Stimulated activated CD4-positive, alpha-beta T cell treated with anti-CD3 and anti-CD28 coated beads, Interleukin-1b, Interleukin-23, amount 100 ng/mL, for 4 hours (primary cell): ENCODE measurements at places on chromosomes 11 and 22.

DNA sequence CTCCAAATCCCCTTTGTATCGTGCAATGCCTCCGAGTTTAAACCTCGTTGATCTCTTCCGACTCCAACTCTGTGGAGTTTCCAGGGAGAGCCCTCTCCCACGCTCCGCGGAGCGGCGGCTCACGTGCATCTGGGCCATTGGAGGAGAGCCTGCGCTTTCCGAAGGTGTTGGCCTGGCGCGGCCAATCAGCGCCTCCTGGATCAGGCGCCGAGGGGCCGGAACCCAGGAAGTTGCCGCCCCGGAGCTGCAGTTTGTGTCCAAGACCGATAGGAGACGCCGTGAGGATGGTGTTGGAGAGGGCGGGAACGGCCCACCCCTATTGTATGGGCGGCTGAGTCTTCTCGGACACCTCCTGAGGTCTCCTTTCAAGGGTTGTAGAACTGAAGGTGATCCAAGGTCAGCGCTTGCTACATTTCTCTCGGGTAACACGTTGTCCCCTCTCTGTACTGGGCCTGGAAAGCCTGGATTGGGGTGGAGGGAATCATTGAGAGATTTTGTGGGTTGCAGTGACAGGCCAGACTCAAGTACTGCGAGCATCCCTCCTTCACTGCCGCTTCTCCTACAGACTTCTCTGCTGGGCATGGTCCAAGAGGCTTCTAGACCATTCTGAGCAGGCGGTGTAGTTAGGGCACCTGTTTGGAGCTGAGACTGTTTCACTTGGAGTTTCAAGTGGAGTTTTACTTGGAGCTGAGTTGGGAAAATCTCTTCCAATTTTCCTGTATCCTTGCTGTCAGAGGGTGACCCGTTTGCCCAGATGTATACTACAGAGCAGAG is 1.7 kb downstream of the ADAMTS15 start:
- no peak for DNase-seq

DNA sequence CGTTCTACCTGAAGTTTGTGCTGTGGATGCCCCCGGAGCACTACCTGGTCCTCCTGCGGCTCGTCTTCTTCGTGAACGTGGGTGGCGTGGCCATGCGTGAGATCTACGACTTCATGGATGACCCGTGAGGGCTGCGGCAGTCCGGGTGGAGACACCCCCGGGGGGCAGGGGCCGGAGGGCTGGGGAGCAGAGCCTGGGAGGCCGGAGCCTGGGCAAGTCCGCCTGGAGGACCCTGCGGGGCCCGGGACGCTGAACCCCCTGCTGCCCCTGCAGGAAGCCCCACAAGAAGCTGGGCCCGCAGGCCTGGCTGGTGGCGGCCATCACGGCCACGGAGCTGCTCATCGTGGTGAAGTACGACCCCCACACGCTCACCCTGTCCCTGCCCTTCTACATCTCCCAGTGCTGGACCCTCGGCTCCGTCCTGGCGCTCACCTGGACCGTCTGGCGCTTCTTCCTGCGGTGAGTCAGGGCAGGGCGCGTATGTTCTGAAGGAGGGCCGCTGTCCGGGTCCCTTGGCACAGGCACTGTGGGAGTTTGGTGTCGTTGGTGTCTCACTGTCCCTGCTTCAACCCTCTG is 17.3 kb downstream of the RNH1 start:
- DNase-seq: no peak

DNA sequence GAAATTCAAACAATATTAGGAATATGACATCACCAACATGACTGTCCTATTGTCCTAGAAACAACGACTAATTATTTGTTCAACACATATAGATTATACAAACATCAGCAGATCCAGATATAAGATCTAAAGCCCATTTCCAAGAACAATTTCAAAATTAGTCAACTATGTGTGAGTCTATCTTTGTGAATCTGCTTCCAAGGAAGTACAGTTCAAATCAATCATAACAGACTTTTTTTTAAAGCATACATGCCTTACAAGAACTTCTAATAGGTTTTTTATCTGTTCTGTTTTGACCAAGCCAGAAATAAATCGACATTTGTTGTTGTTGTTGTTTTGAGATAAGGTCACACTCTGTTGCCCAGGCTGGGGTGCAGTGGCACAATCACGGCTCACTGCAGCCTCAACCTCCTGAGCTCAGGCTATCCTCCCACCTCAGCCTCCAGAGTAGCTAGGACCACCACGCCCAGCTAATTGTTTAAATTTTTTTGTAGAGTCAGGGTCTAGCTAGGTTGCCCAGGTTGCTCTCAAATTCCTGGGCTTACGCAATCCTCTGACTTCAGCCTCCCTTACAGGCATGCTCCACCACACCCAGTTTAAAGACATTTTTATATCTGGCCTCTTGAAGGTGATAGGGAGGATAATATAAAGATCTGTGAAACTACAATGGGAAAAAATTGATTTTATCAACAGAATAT is 54.8 kb downstream of the DENND5A start:
- no peak for DNase-seq

- DNase-seq: no peak
These were observed 284.8 kb downstream of the TMEM135 start for GRCh38 chr11:87322568-87322967.

- DNase-seq: no peak
These were observed 22.2 kb downstream of the NNMT start for GRCh38 chr11:114318361-114318760.
